Activated naive CD8-positive, alpha-beta T cell treated with anti-CD3 and anti-CD28 coated beads, Interleukin-2, amount 50 U/mL, for 24 hours (primary cell): ENCODE measurements at places on chromosomes 3 and 15.

- DNase-seq: no peak
These were observed 10.4 kb upstream of the POLR2M start for GRCh38 chr15:57696146-57696545.

GRCh38 chr3:124582621-124583395, 147.4 kb upstream of the UMPS start:
- DNase-seq: no peak

DNA sequence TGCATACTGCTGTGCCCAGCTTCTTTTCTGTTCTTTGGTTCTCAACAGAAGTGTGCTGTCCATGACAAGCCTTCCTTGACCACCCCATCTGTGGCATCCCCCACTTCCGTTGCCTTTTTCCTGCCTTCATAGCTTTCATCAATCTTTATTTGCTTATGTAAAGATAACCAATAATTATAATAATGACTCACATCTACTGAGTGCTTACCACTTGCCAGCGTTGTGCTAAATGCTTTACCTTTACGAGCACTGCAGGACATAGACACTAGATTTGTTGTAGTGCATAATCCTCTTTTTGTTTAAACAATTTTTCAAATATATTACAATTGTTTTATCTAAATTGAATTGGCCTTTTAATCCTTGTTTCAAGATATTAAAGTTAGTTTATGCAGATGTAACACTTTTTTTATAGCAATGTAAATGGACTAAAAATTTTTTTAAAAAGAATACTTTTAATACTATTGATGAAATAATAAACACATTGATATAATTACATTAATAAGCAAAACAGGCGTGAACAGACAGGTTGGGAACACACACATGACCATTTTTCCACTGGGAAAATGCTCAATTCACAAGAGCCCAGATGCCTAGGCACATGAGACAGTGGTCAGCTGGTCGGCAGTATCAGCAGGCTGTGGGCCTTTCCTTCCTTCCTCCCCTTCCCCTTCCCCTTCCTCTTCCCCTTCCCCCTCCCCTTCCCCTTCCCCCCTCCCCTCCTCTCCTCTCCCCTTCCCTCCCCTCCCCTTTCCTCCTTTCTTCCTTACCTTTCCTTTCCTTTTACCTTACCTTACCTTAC, 42.5 kb downstream of the TRAK1 start:
- no peak for DNase-seq

DNA sequence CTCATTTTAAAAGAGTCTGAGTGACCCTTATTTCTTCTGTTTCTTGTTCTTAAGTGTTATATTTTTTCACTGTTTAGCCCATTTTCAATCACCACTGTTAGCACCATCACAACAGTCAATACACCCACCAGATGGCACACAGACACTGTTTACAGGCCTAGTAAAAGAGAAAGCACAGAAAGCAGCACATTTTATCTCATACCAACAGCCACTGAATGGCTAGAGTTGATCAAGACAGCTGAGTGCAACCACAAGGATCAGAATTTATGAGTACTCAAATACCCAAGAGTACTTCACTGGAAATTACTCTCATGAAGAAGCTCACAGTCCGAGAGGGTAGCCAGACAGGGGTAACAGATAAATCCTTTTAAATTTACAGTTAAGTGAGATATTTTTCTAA, 127.0 kb downstream of the TFDP2 start:
- DNase-seq: no peak

- no peak for DNase-seq
These were observed 222.5 kb downstream of the ROBO2 start for GRCh38 chr3:77262361-77262760.

- DNase-seq: no peak
These were observed 147.3 kb downstream of the SMAD6 start for GRCh38 chr15:66849393-66849745.

DNA sequence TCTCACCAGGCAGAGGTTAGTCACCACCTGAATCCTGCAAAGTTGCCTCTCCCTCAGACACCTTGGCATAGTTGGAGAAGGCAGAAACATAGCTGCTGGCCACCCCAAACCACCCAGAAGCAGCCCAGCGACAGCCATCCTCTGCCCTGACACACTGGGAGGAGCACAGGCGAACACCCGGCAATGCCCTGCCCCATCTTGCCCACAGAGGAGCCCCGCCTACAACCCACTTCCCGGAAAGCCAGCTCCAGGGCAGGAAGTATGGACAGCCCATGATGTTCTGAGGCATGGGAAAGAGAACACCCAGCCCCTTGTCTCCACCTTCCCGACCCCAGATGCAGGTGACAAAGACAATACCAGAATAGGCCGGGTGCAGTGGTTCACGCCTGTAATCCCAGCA, 12.6 kb upstream of the SHISA5 start:
- DNase-seq: no peak

DNA sequence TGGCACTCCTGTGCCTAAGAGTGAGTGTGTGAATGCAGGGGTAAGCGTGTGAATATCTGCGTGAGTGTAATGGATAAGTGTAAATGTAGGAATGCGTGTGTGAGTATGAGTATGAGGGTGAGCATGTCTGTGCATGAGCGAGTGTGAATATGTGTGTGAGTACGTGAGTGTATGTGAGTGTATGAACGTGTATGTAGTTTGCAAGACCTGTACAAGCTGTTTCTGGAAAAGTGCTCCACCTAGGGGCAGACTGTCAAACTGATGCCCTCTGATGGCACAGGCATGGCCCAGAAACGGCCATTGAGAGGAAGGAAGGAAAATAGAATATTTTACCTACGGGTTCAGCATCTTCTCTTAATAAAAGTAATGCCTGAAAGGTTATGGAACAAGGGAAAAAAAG, 24.4 kb upstream of the FRMD4B start:
- peak; percentile 71 for DNase-seq

- no peak for DNase-seq
These were observed 6.1 kb downstream of the ERICH6 start for GRCh38 chr3:150697646-150698045.

- no peak for DNase-seq
These were observed 50.5 kb upstream of the UBP1 start for GRCh38 chr3:33490641-33491241.

DNA sequence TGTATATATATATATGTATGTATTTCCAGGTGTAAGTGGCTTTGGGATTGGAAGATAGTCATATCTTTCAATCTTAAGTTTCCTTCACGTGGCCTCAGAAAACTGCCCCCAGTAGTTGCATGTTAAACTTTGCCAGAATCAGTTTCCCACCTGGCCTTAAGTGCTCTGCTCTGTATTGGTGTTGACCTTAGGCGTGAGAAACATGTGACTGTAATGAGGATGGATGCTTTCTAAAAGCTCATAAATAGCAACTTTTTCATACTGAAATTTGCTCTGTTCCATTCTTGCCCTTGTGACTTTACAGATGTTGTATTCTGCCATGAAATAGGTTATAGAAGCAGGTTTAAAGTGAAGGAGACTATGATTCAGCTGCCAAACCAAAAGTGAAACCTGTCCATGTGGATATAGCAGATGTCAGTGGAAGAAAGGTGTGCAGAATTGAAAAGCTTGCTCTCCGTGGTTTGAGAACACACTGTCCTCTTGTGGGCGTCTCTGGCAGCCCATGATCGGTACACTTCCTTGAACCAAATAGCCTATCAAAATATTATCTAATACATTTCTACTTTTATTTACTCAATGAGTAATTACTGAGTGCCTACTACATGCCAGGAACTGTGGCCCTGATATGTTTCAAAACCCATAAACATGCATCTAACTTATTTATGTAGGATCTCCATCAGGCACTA, 15.8 kb downstream of the SCG5 start:
- no peak for DNase-seq

DNA sequence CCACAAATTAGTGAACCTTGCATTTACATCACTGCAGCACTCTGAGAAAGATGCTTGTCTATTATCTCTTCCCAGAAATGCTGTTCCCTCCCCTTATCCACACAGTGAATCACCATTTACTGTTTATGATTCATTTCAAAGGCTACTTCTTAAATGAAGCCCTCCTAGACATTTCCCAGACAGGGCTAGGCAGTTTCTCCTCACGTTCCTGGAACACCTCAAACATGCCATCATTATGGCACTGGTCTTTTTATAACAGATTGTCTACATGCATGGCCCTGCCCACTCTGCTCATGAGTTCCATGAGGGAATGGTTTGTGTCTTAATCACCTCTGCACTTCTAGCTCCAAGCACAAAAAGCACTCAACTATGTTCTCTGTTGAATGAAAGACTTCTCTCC, 32.2 kb upstream of the TM2D3 start:
- DNase-seq: no peak

GRCh38 chr15:51888593-51889195, 59.2 kb downstream of the TMOD3 start:
- no peak for DNase-seq

DNA sequence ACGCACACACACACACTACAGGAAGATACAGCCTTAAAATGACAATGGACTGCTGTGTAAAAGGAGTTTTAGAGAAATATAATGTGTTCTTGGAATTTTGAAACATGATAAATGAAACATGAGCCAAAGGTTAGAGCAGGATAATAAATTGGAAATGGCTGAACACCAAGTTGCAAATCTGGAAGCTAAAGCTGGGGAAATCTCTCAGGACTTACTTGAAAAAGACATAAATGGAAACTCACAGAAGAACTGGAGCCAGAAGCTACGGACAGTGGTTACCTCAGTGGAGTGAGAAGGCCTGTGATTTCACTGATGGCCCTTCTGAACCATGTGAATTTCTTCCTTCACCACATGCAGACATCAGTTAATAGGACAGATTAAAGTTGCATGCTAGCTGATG, 37.3 kb upstream of the ATP10A start:
- no peak for DNase-seq

- DNase-seq: no peak
These were observed 47.1 kb downstream of the IDH2 start for GRCh38 chr15:90055182-90055581.

DNA sequence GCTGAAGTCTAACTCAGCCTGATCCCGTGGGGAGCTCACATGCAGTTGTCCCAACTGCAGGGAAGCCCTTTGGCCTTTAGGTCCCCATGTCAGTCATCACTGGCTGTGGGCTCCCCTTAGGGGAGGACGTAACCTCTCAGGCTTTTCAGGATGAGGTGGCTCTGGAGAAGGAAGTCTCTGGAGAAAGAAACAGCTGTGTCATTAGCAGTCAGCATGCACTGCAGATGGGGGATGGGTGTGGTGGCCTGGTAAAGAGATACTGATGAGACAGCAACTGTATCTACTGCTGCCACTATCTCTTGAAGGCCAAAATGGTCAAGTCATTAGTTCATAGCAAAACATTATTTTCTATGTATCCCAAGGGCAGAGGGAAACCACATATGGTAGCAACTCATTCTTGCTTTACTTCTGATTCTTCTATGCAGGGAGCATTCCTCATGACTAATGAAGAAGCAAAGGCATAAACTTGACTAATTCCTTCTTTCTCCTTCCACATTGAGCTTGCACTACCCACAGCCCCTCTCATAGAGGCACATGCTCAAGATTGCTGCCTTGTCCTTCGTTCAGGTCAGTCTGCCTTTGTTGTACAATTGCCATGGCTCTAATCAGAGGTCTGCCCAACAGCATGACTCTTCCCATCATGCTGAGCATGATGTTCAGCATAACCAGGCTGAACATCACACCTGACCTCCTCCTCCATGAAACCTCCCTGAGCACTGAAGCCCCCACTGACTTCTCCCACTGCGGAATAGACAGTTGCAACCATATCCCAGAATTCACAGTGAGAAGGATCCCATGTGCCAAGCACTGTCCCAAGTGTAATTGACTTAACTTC, 47.8 kb upstream of the TMEM158 start:
- no peak for DNase-seq

DNA sequence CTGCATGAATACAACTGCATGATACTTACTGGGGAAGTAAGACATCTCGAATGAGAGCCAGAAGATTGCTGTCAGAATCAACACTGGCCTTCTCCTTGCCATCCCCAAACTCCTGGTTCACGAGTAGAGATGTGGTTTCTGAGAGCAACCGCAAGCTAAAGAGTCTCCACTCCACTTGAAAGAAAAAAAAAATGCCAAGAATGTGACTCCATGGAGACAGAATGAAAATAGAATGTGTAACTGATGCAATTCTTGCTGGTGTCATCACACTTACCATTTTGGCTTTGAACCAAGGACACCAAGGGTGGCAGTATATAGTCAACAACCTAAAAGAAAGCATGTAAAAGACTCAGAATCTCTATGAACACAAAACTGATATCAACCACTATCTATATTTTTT, 280.4 kb downstream of the ULK4 start:
- no peak for DNase-seq

DNA sequence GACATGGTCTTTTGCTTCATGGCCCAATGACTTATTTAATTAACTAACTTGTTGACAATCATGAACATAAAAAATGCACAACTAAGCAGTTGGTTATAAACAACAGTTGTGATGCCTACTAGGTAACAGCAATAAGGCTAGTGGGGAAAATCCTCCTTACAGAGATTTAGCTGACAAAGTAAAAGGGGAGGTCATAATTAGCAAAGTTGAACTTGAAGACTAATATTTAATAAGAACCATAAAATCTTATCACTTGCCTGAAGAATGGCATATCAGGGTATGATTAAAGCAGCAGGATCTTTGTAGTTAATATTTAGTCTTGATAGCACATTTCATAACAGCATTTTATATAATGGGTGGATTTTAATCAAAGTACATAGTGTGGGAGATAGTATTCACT, 84.2 kb downstream of the MME start:
- DNase-seq: no peak

- no peak for DNase-seq
These were observed 358.0 kb downstream of the PTPRG start for GRCh38 chr3:61919371-61919770.

DNA sequence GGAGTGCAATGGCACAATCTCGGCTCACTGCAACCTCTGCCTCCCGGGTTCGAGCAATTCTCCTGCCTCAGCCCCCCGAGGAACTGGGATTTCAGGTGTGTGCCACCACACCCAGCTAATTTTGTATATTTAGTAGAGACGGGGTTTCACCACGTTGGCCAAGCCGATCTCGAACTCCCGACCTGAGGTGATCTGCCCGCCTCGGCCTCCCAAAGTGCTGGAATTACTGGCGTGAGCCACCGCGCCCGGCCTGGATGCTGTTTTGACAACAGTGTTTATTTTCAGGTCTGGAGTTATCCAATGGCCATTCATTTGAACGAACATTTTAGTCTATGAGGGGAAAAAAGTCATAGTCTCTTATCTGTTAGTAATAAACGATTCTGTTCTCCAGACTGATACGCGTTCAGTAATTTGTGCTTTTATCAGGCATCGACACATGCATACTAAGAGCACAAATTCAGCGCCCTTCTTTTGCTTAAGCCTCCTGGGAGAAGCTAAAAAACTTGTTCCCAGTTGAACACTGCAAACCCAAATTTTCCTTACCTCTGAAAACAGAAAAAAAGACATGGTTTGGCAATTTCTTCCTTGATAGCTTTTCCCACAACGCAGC, 1.3 kb downstream of the B3GALNT1 start:
- no peak for DNase-seq

- peak; percentile 61 for DNase-seq
These were observed 489 bp downstream of the GMPPB start for GRCh38 chr3:49723296-49723627.

DNA sequence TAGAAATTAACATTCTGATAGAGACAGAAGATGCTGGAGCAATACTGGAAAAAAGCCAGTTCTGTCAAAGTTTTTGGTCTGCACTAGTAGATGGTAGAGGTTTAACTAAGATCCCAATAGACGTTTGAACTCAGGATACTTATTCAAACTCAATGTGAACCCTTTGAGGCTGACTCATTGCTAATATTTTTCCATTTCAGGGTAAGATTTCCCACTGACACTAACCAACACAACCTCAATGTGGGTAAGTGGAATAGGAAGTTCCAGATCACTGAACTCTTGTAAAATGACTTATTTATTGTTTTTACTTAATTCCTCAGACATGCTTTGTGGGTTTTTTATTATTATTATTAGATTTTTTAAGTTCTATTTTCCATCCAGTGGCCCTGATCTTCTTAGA, 1024.8 kb downstream of the EPHA3 start:
- DNase-seq: no peak
